ENCODE measurements at places on chromosomes 5 and 9.

GRCh38 chr9:18865542-18865941, 167.5 kb downstream of the SAXO1 start:
- peak; percentile 49 for DNase-seq

DNA sequence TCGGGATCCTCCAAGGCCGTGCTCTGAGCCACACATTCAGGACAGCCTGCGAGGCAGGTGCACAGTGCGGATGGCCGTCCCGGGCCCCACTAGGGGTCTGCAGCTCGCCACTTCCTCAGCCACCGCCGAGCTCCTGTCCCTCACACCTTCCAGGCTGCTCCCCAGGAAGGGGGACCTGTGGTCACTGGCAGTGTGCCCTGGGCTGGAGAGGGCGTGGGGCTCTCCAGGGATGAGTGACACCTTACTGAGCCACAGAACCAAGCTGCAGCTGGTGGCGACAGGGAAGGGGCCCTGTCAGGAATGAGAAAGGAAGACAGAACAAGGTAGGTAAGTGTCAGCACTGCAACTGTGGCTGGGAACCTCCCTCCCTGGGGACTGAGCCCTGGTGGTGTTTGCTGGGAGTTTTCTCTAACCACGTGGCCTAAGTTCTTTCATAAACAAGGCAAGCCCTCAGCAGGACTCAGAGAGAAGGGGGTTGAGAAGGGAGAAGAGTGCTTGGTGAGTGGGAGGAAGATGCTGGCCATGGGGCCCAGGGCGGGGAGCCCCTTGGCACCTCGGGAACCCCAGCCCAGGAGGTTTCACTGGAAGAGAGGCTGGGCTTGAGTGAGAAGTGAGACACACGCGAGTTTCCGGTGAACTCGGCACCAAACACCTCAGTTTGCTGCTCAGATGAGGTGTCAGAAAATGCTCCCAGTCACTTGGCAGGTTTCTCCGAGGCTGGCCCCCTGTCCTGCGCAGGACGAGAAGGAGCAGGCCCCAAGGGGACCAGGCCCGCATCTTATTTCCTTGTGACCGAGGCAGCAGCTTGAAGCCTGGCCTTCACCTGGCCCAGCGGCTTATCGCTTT, 5.2 kb downstream of the IL13 start:
- DNase-seq, result no peak

DNA sequence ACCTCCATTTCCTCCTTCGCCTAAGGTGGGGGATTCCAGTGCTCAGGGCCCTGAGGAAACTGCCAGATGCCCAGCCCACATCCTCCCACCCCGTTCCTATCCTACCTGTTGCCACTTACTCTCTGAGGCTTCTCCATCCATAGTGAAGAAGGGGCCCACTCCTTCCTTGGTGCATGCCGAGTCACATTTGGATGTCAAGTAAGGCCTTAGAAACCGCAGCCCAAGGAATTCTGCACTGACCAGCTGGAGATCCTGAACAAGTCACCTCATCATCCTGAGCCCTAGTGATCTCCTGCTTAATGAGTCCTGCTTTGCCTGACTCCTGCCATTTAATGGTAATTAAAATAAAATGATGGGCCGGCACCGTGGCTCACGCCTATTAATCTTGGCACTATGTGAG, 6.7 kb upstream of the TNIP1 start:
- DNase-seq, result no peak

- no peak for DNase-seq
These were observed 272 bp downstream of the ANAPC2 start for GRCh38 chr9:137188086-137188489.

DNA sequence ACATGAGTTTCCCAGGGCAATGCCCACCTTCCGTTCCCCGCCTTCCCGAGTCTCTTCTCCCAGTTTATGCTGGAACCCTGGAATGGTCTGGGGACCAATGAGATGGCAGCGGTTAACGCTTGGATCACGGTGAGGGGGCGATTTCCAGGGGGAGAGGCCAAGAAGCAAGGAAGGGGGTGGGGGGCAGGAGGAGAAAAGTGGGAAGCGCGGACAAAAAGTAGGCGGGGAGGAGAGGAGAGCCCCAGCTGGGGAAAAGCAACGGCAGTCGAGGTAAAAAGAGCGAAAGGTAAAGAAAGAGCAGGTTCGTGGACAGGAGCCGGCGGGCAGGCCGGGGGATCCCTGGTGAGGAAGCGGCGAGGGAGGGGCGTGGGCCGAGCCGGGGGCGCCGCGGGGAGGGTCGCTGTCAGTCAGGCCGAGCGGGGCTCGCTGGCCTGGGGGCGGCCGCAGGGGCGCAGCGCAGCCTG, 508 bp upstream of the SNCAIP start:
- DNase-seq, result peak; percentile 53

DNA sequence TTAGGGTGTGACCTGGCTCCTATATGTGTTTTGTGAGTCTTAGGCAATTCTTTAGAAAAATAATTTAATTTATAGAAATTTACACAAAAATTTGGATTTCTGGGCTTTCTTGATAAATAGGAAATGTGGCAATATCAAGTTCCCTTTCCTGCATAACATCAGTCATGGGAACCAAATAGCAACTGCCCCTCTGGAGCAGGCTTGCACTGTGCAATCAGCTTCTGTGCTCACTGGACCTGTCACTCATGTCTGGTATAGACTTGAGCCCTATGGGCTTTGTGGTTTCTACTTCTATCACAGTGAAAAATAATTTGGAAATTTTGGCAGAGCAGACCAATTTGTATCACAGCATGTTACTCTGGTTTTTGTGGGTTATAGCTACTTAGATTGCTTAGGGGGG, 131.7 kb downstream of the ADGRV1 start:
- DNase-seq, result no peak

GRCh38 chr5:134439210-134439654, 27.6 kb upstream of the CDKN2AIPNL start:
- peak; percentile 85 for DNase-seq

GRCh38 chr9:89780959-89781358, 176.1 kb downstream of the GADD45G start:
- DNase-seq, result no peak

- peak; percentile 59 for DNase-seq
These were observed 112.7 kb upstream of the CLINT1 start for GRCh38 chr5:157971571-157972216.

DNA sequence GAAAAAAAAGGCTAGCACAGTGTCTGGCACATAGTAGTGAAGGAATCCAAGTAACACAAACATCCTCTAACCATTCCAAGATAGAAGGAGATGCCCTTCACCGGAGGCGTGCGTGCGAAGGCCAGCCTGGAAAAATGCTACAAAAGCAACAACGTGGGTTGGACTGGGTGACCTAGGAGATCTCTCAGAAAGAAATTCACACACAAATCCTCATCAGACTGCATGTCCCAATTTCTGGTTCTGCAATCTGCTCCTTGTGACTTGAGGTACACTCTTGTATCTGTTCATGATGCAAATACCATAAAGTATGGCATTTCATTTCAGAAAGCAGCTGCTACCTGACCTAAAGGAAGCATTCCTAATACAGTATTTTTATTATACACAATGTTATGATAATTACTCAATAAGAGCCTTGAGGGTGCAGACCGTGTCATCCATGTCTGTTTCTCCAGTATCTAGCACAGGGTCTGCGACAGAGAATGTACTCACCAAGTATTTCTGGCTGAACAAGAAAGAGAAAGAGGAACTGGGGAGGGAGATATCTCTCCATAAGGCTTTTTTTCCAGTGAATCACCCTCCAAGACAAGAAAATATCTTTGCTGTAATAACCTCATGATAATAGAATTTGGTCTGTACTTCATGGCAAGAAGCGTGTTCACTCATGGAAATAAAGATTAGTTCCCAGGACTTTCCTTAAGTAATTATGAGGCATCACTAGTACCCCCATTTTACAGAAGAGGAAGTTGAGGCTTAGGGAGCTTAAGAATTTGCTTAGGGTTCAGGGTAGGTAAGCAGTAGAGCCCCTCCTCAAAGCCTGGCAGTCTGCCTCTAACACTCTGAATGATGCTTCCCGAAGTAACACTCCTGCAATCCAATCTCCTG, 138.3 kb downstream of the CDK5RAP2 start:
- DNase-seq, result peak; percentile 69

DNA sequence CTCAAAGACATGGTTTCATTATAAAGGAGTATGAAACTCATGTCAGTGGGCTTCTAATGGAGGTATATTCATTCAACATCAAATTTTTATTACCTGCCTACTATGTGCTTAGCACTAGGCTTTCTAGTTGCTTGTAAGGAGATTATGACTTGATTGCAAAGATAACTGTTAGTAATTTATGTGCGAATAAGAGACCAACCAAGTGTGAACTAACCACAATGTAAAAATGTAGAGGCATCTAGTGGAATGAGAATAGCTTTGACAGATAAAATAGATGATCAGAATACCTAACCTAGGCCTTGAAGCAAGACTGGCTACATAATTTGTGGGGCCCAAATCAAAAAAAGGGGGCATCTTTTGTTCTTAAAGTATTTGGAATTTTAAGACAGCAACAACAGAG, 13.0 kb upstream of the PPP2R2B start:
- no peak for DNase-seq

- DNase-seq, result peak; percentile 42
These were observed 422.6 kb downstream of the EFNA5 start for GRCh38 chr5:107248066-107248695.
